Fibroblast of skin of right quadriceps (primary cell): ENCODE measurements at places on chromosomes 4 and X.

DNA sequence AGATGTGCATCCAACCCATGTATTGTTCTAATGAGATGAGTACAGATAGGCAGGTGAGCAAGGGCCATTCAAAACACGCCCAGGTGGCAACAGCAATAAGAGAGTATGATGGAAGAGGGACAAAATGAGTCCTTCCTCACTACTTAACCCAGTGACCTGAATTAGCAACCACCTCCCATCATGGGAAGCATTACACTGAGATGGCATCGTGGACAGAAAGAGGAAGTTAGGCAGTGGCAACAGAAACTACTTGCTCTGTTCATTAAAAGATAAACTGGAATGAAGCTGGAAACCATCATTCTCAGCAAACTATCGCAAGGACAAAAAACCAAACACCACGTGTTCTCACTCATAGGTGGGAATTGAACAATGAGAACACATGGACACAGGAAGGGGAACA lies 17.2 kb downstream of the RXFP1 start:
- no peak for DNase-seq

DNA sequence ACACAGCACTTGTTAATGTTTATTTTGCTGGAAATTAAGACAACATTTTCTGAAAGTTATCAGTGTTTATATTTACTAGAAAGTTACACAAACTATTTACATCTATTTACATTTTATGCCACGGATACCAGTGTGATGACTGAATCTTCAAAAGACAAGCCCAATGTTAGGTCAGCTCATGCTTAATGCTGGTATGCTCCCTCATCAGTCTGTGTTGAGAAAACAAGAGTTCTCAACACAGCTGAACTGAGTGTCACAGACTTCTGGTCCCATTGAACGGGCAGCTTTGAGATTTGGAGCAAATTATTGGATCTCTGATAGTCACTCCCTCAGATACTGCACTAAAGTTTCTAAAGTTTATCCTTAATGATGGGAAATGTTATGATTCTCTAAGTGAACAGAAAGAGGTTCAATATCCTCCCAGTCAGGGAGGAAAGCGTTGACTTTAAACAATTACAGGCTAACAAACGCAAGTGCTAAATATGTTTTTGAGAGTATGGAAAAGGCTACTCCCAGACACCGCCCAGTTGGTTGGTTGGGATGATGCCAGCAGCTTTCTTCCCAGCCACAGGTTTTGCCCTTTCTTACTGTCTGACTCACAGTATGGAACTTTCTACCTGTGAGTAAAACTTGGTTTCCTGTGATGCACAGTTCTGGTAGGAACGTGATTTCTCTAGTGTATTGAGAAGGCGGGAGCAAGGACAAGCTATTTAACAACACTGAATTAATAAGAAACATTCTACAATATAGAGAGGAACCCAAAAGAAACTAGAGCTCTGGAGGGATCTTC lies 1293.6 kb upstream of the TENM3 start:
- no peak for DNase-seq

DNA sequence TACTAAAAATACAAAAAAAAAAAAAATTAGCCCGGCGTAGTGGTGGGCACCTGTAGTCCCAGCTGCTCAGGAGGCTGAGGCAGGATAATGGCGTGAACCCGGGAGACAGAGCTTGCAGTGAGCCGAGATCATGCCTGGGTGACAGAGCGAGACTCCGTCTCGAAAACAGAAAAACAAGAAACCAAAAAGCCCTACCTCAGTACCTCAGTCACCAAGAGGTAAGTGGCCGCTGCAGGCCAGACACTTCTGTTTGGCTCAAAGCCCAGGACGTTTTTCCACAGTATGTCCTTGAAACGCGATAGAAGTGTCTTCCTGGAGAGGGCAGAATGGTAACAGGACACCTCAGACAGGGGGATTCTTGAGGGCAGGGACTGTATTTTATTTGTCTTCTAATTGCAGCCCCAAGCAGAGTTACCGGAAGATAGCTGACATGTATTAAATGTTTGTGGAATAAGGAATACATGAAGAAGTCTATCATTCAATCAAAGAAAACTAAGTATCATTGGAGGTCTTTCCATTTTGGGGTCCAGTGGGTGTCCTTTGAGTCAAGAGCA lies 63.6 kb downstream of the CLNK start:
- DNase-seq, result no peak

DNA sequence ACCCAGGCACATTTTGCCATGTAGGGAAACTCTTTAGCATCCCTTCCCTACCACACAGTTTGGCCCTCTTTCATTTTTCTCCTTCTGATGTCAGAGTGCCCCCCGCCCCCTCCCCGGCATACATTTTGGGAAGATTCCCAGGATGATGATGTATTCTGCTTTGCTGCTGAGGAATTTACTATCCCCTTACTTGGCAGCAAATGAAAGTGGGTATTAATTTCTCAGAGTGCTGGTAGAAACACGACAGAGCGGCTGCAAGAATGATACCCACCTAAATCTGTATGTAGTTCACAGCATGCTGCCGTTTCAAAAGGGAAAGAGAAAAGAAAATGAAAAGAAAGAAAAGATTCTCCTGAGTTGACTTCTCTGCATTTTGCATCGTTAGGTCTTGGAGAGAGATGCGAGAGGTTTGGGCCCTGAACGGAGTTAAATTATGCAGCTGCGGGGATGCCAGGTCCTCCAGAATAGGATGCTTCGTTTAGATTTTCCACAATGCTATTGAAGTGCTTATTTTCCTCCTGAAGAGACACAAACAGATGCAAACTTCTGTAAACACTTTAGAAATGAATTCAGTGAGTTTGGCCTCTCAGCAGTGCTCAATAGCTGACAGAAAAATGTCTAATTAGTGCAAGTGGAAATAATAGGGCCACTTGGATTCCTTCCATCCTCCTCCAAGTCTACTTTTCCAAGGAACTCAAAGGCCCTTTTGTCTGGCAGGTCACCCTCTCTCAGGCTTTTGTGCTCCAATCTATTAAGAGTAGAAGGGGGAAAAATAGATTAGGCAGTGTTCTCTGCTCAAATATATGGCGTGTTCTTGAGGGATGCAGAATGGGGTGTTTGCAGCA lies 106.2 kb downstream of the ALPK1 start:
- DNase-seq, result peak; percentile 49

GRCh38 chrX:21375708-21376009 lies 1.4 kb downstream of the CNKSR2 start:
- DNase-seq, result no peak

DNA sequence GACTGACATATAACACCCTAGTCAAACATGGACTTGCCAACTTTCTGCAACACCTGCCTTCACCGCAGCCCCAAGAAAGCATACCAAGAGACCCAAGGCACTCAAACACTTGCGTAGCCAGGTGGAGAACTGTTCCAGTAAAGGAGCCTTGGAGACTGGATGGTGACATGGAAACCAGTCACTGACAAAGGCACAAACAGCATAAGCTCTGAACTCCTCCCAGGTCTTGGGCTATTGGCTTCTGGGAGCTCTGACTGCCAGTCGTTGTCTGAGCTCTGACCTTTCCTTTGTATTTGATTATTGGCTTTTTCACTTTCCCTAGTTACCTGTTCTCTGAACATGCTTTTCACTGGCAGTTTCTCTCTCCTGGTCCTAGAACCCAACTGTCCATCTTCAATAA lies 38.3 kb downstream of the ARAP2 start:
- no peak for DNase-seq

DNA sequence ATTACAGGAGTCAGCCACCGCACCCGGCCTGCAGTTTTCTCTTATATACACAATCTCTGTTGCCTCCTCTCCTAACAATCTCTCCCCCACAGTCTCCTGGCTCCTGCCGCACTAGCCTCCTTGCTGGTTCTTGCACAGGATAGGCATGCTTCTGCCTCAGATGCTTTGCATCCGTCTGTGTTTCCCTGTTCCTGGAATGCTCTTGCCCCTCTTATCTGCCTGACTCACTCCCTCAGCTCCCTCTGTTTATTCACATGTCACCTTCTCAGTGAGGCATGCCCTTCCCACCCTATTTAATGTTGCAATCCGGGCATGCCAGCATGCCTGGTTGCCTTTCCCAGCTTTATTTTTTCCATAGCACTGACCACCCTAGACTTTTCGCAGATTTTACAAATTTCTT lies 161.9 kb downstream of the PHF8 start:
- peak; percentile 0 for DNase-seq

DNA sequence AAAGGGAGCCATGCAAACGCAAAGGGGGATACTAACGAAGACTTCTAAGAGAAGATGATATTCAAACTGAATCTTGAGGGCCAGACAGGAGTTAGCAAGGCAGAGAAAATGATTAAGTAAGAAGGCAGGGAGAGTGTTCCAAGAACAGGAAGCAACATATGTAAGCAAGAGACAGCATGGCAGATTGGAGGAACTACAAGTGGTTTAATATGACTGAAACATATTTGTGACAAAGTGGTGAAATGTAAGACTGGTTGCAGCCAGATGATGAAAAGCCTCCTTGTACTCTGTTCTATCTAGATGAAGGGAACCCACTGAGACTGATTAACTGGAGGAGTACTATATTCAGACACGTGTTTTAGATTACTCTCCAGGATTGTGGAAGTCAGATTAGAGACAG lies 116.6 kb upstream of the DIAPH2 start:
- no peak for DNase-seq

GRCh38 chr4:154076921-154077320 lies 288.0 kb upstream of the SFRP2 start:
- DNase-seq, result peak; percentile 10

- peak; percentile 20 for DNase-seq
These were observed 199.9 kb upstream of the MAB21L2 start for GRCh38 chr4:150382028-150382427.

DNA sequence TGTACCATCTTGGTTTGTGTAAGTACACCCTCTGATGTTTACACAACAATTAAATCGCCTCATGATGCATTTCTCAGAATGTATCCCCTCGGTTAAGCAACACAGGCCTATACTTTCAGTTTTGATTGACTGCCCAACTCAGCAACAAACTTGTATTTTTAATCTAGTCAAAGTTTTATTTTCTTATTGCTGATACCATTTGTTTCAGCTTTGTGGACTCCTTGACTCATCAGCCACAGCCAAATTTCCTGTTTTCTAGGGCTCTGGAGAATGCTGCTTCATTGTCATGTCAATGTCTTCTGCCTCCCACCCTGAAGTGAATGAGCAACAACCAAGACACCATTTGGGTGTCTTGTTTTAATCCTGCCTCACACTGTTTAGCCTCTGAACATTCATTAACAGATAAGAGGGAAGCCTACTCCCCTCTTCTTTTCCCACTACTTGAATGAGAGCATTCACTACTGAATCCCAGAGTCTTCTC lies 14.0 kb downstream of the BBS12 start:
- DNase-seq, result no peak

GRCh38 chr4:159097785-159098184 lies 5.1 kb upstream of the RAPGEF2 start:
- DNase-seq, result no peak

DNA sequence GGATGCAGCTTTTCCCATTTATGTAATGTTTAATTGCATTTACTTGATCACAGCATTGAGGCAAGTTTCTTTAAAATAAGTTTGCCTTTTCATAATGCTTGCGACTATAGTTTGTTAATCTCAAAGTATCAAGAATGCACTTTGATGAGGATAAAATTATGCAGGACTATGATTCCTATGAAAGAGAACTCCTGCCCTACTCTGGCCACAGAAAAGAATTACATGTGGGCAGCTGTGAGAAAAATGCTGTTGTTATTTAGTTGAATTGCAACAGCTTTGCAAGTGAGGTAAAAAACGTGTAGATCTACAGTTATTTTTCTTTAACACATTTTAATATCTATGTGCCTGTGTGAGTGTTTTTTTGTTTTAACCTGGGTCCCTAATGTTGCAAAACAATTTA lies 12.5 kb upstream of the OSTC start:
- no peak for DNase-seq

DNA sequence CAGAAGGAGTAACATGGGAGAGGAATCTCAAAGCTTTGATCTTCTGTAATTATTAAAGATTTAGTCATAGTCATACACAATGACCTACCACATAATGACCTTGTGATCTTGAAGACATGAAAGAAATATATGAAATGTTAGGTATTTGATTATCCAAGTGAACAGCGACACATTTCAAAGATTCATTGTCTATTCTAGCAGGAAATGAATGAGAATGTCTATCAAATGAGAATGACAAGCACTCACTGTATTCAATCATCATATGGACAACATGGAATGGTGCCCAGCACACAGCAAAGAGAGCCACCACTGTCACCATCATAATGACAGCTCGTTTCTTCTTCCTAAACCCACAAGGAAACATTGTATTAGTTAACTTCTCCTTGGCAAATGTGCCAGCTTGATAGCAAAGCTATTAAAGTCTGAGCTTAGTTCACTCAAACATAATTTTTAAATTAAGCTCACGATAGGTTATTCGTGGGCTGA lies 50.6 kb downstream of the QRFPR start:
- DNase-seq, result no peak

DNA sequence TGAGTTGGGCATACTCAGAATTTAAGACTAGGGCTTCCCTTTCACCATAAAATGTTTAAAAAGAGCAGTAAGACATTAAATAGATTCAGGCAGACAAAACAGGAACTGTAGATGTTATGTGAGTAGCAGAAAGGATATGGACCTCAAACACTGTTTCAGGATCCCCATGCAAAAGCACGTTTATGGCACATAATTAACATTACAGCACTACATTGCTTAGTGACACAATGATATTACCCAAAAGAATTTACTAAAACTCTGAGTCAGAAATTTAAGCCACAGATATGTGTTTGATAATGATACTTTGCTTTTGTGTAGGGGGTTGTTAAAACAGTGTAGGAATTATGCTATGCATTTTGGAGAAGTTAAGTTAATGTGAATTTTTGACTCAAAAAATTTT lies 266.3 kb downstream of the PDGFC start:
- DNase-seq, result peak; percentile 88

DNA sequence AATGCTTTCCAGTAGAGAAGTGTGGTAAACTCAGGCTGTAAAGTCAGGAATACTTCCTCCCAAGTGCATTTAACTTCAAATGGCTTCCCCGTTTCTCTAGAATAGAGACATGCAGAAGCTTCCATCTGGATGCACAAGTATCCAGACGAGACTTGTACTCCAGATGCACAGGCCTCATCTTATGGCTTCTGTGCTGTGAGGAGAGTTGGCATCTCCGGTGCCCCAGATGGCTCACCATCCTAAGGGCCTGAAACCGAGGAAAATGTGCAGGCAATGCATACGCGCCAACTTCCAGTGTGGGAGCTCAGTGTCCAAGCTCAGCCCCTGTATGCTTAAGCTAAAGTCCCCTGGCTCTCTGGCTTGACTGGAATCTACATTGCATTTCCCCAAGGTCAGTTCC lies 184.0 kb upstream of the TBL1X start:
- DNase-seq, result no peak

GRCh38 chrX:85977218-85977617 lies 70.1 kb downstream of the CHM start:
- DNase-seq, result no peak

DNA sequence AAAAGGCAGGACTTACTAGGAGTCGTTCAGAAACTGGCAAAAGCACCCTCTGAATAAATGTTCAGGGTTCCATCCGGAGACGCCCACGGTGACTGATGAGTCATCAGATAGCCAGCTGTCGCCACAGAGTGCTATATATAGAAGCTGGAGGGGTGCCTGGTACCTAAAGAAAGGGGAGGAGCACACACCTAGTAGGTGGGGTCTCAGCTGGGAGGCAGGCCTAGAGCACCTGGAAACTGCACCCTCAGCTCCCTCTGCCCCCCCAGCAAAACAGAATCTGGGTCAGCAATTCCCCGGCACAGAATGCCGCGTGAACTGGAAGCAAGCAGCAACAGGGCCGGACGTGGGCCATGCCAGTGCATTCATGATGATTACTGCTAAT lies 242.0 kb downstream of the BCOR start:
- peak; percentile 51 for DNase-seq

- no peak for DNase-seq
These were observed 22.9 kb upstream of the TMEM255A start for GRCh38 chrX:120334151-120334550.

GRCh38 chr4:149897783-149898182 lies 82.1 kb upstream of the IQCM start:
- no peak for DNase-seq
